ENCODE measurements at places on chromosomes 1 and 21.

DNA sequence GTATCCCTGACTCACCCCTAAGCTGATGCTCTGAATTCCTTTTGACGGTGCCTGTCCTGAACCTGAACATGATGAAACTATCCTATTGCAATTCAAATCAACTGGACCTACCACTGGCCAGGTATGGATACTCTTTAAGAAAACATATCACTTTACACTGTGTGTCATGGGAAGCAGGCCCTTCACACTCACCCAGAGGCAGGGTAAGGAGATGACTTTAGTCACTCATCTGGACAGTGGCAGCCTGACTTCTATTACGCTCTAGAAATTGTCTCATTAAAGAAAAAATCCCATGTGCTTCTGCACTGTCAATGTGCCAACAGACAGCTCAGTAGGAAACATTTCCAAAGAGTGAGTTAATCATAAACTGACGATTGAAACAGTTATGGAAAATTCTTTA lies 94.3 kb downstream of the VAV3 start:
- no peak for DNase-seq

DNA sequence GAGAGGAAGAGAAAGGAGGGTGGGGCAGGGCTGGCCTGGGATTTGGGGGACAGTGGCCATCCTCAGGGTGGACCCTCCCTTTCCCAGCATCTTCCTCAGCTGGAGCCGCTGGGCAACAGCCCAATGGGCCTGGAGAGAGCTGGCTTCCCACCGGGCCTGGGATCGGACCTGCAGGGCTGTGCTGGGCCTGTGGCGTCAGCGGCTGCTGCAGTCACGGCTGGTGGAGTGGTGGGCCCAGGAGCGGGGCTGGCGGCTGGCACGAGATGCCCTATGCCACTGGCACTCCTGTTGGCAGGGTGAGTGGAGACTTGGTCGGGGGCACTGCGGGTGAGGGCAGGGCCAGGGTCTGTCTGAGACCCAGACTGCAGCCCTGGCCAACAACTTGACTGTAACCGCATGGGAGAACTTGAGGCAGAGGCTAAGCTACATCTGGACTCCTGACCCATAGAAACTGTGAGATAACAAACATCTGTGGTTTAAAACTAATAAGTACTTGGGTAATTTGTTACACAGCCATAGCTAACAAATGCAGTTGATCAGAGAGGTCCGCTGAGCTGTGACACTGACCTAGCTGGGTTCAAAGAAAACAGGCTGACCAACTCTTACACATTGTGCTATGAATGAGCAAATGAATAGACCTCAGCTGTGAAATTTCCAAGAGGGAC lies 17.9 kb downstream of the C1orf167 start:
- DNase-seq, result no peak

DNA sequence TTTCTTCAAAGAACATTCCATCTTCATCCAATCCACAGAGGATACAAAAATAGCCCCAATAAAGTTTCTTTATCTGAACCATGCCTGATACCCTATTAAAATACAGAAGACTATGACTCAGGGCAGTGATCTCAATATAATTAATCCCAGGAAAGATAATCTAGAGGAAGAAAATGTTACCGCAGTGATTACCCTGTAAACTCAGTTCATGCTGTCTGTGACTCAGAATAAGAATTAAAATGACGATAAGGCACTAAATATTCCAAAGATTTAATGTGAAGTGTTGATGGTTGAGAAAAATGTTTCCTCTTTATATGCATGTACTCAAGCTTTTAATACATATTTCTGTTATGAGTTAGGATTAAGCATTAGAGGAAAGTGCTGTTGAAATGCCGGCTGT lies 88.6 kb upstream of the LYPLAL1 start:
- DNase-seq, result no peak

- no peak for DNase-seq
Measured at GRCh38 chr1:92037400-92037799, 7.6 kb downstream of the EPHX4 start.

DNA sequence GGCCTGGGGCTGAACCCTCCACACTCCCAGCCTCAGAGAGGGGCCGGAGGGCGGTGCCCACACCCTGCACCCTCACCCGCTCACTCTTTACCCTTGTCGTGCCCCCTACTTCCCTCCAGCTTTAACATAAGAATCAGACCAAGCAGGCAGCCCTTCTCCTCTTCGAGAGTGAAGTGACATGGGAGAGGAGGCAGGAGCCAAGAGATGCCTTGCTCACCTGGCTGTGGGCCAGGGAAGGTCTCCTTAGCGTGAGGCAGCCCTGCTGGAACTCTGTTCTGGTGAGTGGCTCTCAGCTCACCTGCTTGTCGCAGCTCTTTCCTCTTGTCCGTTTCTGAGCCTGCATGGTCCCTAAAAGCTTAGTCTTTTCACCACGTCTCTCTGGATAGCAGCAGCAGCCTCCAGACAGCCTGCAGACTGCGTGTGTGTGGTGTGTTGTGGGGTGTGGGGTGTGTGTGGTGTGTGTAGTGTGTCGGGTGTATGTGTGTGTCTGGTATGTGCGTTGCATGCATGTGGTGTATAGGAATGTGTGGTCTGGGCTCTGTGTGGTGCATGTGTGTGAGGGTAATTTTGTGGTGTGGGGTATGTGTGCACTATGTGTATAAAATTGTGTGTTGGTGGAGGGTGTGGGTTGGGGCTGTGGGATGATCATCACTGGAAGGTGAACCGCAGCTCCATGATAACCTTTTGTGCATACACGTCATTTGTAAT lies 86.7 kb downstream of the CCDC185 start:
- DNase-seq, result no peak

DNA sequence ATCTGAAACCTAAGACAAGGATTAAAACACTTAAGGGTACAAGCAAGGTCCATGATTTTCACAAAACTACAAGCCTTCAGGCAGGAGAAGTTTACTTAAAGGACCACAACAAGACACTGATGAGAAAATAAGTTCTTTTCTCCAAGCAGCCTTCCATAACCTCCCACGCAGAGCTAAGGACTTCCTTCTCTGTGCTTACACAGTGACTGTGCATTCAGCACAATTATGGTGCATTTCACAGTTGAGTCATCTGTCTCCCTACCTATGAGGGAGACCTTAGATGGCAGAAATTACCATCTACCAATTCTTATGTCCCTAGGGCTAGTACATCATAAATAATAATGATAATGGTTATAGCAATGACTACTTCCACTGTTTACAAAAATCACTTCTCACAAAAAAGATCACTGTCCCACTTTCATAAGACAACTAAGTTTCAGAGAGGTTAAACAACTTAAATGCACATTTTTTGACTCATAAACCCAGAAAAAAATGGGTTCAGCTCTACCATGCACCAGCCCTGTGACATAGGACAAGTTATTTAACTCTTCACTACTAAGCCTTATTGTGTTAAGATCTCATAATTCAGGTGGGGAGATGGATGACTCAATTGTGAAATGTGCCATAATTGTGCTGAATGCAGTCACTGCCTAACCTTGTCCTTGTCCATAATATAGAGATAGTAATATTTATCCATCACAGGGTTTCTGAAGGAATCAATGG lies 45.3 kb downstream of the TARBP1 start:
- DNase-seq, result peak; percentile 66

DNA sequence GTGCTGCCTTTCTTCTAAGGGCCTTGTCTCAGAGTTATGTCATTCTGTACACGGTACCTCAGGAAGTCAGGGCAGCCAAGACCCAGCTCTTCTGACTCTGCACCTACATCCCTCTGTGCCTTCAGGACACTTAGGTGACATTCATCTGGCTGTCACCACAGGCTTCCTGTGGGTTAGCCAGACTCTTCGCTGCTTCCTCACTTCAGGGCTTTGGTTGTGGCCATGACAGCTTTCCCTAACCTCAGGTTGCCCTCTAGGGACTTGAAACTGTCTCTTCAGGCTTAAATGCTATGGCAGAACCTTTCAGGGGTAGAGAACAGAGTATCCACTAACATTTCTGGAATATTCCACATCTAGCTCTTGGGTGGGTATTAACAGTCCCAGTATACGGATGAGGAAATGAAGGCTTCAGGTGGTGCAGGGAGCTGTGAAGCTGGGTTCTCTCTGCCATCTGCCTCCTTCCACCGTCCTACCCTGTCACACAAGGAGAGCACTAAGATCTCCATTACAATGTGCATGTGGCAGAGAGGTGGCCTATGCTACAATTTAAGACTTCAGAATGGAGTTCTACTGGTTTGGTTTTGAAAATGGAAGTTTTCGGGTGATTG lies 9.9 kb downstream of the TSSK3 start:
- peak; percentile 94 for DNase-seq

DNA sequence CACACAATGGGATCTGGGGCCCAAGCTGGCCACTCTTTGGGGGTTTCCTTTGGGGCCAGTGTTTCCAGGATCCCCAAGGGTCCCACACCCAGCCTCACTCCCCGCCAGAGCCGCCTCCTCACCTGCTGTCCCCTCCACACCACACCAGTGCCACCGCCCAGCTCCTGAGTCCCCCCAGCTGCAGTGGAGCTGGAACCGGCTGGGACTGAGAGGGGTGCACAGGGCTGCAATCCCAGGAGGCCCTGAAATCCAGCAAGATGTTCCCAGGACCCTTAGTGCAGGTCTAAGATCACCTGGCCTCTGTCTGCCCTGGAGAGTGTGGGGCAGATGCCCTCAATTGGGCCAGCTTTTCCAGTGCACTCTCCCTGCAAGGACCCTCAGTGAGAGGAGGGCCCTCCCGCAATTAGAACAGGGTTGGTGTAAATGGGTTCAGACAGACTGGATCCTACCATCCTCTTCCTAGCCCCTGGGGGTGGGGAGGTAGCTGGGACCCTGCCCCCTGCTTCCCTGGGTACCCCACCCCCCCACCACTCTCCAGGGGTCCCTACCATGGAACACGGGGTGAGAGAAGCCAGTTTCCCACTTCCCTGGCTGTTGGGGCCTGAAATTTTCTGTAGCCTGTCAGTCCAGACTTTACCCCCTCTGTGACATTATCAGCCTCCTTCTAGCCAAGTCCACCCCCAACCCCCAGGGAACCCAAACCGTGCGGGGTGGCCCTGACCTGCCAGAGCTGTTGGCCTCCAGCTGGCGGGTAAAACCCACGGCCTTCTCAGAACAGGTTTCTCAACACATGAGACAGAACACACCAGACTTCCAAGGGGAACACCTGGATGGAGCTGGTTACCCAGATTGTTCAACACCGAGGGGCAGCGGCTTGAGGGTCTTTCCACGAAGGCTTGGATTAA lies 7.0 kb downstream of the KRTAP10-12 start:
- no peak for DNase-seq

DNA sequence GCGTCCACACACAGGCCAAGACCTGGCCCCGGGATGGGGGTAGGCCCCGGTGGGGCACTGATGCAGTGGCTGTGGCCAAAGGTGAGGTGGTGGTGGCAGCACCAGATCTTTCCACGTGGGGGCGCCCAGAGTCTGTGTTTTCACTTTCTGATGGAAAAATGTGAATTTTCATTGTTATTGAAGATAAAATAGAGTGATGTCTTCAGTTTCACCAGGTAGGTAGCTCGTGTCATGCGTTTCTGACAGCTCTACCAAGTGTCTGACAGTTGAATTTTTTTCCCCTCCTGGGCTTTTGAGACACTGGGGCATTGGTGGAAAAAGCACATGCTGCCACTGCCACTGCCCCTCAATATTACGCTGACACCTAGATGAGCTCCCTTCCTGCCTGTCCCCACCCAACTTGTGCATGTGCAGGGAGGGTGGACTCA lies 40.0 kb upstream of the MAGOH start:
- DNase-seq, result peak; percentile 36

GRCh38 chr21:46116189-46116775 lies 18.4 kb downstream of the COL6A2 start:
- no peak for DNase-seq

GRCh38 chr1:86151427-86151826 lies 5.1 kb downstream of the COL24A1 start:
- no peak for DNase-seq

DNA sequence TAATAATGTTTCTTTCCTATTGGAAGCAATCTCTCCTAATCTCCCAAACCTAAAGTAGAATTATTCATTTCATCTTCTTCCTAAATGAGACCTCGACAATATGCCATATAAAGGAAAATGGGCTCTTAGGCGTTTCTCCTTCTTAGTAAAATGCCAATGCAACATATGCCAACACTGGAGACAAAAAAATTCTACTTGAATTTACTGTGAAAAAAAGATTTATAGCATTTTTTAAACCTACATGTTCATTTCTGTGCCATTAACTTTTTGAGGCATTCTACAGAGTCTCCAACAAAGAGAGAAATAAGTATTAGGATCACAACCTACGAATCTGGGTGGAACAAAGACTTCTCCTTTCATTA lies 1.3 kb downstream of the WDR47 start:
- no peak for DNase-seq

DNA sequence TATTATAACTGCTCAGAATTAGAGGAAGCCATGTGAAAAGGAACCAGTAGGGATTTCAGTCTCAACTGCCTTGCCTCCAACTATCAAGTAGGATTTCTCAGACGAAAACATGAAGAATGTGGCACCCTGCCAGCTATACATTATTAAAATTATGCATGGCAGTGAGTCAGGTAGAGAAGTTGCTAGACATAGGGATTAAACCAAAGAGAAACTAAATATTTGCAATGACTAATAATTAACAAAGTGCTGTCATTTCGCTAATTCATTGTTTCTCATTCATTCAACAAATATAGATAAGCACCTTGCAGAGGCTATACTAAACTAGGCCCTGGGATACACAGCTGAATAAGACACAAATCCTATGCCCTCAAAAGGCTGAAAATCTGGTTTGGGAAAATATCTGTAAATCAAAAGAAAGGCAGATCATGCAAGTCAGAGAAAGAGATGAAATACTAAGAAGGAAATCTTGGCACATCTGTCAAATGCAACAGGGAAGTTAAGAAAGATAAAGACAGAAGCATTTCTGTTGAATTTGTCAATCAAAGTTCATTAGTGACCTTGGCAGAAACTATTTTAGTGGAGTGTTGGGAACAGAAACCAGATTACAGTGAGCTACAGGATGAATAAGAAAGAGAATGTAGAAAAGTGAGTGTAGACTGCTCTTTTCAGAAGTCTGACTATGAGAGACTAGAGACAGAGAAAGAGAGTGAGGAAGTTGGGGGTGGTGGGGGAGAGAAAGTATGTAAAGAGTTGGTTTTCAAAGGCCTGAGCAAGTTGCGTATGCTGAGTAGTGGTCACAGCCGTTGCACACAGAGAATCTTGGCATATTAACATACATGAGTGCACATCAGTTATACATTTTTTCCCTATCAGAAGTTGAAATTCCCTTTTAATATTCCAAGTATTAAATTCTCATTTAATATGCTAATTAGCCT lies 14.7 kb upstream of the NBPF11 start:
- peak; percentile 29 for DNase-seq

GRCh38 chr1:50959303-50959912 lies 659 bp downstream of the FAF1 start:
- DNase-seq, result peak; percentile 81

DNA sequence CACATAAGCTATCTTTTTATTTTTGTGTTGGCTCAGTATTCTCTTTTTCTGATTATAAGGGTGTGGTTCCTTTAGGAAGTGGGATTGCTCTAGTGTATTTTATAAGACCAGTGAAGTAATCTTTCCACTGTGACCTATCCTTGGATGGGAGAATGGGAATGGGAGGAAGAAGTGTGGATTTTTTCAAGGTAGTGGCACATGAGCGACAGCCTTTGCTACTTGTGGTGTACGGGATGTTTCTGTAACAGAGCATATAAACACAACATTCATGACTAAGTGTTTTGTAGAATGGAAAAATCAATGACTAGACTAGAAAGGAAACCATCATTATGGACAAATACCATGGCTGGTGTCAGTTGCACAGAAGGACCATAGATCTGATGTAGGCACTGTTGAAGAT lies 209.6 kb downstream of the GIPC2 start:
- no peak for DNase-seq

Data from common myeloid progenitor, CD34-positive (primary cell).